ENCODE measurements at places on chromosomes 2 and 18.
A peak's percentile ranks its signal among the peaks of the same experiment; 100 is the strongest.

DNA sequence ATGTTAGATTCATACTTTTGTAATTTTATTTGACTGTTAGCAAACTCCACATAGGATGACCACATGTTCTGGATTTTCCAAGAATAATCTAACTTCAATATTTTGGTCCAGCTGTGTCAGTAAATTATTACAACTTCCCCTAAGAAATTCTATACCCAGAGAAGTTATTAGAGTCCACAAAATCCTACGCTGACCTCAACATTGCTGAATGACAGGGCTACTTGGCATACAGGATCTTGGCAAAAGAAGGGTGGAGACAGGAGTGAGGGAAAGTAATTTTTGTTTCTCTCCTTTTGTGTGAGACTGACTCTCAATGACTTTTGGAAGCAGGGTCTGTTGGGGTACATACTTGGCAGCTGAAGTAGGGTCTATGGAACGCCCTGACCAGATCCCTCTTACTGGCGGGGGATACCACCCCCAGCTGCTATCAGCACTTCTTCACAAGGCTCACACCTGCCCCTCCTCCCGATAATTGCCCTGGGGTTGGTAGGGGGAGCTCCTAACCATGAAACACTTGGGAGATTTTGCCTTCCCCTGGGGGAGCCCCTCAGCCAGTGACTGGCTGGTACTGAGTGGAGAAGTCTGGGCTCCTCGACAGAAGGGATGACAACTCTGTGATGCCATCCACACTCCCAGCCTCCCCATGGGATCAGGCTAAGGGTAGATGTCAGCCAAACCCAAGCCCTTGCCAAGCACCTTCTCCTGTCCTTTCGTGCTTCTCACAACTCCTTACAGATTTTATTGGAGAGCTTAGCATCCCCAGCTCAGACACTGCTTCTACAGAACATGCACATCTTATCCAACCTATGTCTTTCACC, 110.6 kb upstream of the FHL2 start:
- no peak for DNase-seq

- no peak for DNase-seq
Measured at GRCh38 chr18:2147476-2148230, 423.7 kb downstream of the METTL4 start.

- no peak for DNase-seq
Measured at GRCh38 chr2:230419181-230419580, 3.2 kb downstream of the SP100 start.

DNA sequence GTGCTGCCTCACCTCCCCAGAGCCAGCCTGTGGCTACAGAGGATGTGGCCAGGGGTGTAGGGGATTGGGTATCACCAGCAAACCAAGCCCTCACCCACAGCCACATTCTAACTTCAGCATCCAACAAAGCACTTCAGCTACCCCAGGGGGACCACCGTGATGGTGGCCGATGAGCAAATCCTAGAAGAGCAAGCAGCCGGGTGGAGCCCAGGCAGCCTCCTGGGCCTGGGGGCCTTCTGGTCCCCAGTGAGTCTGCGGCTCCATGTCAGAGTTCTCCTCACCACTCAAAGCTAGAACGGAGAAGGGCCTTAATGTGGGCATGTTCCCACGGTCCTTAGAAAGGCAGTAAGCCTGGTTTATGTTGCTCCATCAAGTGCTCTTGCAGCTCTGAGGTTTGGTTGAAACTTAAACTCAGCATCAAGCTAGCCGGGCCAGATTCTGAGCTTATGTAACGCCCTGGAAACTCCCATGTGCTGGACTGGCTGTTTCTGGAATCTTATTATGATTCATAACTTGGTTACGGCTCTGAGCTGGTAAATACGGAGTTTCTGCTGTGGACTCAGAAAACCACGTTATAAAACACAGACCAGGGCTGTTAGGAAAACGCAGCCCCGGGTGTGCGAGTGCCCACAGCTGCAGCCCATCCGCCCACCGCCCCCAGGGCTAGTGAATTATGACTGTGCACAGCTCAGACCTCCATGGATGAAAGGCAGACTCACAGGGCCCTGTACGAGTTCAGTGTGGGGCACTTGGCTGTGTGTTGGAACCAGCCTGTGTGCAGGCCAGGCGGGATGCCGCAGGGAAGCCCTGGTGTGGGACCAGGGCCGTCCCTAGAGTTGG, 99.8 kb downstream of the SEPTIN10 start:
- no peak for DNase-seq

GRCh38 chr2:38937548-38937947, 47.9 kb downstream of the ARHGEF33 start:
- DNase-seq: no peak

- no peak for DNase-seq
Measured at GRCh38 chr2:222293660-222294630, 4.9 kb downstream of the PAX3 start.

DNA sequence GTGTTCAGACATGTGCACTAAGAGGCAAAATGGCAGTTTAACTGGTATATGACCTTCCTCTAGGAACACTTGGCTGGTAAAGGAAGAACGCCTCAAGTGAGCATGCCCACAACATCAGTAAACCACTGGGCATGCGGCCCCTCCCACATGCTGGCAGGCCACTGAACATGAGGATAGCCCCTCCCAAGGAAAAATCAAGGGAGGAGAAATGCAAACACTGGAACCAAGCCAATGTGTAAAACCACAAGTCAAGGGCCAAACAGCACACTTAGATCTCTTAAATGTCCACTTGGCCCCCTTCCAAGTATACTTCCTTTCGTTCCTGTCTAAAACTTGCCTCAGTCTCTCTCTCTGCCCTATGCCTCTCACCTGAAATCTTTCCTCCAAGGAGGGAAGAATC, 980.8 kb downstream of the TSN start:
- no peak for DNase-seq

DNA sequence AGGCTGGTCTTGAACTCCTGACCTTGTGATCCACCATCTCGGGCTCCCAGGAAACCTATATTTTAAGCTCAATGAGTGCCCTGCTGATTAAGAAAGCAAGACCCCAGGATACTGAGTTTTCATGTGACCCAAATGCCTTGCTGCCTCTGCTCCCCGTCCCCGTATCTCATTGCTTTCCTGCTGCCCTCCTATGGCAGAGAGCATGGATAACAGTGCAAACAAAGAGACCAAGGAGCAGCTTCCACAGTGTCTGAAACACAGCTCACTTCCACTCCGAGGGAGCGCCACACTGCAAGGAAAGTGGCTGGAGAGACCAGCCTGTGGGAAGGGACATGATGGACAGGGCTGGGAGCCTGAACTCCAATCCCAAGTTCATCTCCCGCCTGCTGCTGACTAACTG, 246.8 kb downstream of the TMEM182 start:
- DNase-seq: no peak

GRCh38 chr2:100630473-100630977, 67.7 kb downstream of the PDCL3 start:
- DNase-seq: no peak

DNA sequence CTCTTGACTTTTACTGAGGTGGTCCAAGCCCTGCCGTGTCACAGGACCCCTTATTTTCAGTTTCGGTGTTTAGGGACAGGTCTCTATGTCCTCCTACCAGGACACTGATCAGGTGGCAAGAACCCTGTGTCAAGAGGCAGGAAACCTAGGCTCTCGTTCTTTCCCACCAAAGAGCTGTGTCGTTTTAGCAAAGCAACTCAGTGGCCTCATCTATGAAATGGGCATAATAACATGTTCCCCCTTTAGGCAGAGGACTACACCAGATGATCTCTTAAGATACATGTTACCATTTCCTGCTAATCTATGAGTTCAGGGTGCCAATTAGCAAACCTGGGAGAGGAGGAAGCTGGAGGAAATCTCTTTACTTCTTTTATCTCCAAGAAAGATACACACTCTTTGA, 1.9 kb downstream of the RAB31 start:
- no peak for DNase-seq

DNA sequence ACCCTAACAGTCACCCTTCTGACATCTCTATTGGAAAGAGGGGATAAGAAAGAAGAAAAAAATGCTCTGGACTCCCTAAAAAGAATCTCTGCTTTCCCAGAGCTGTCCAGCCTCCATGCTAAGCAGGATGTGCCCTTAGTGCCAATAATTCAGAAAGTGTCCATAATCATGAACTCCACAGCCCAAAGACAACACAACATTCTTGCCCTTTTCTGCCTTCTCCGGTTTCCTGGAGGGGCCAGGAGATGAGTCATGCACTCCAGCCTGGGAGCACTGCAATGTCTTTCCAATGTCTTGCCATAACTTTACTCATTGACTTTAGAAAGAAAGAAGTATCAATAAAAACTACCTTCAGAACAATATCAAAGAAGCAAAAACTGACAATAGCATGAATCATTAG, 44.0 kb downstream of the KLF7 start:
- no peak for DNase-seq

DNA sequence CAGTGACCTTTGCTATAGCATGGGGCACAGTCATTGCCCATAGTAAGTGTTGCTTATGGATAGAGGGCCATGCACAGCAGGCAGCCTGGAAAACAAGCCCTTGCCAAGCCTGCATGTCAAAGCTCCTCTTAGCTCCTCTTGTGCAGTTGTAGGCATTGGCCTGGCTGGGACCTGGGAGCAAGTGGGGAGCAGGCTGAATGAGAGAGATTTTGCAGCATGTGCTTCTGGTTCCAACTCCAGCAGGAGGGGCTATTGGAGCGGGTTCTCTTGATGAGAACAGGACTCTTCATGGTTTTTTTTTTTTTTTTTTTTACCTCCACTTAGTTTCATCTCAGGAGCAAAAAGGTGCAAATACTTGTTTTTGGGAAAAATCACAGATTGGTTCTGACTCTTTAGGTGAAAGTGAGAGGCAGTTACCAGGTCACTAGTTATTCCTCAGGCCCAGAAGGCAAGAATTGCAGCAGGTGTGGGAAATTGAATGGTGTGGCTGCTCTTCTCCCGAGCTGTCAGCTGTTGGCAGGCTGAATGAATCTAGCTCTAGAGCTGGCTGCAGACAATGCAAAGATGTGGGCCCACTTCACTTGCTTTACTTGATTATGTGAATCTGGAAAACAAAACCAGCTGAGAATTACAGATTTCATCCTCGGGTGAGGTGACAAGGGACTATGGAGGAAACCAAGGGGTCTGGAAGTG, 95.9 kb downstream of the MAP4K4 start:
- DNase-seq: no peak

GRCh38 chr18:55419947-55420664, 167.9 kb downstream of the TCF4 start:
- no peak for DNase-seq

- DNase-seq: no peak
Measured at GRCh38 chr2:26245231-26245732, 543 bp downstream of the HADHB start.

- no peak for DNase-seq
Measured at GRCh38 chr2:133633881-133634409, 65.7 kb upstream of the NCKAP5 start.

GRCh38 chr2:28408764-28409599, 16.3 kb downstream of the FOSL2 start:
- peak; percentile 69 for DNase-seq

GRCh38 chr2:36570416-36570815, 27.6 kb downstream of the FEZ2 start:
- DNase-seq: no peak

DNA sequence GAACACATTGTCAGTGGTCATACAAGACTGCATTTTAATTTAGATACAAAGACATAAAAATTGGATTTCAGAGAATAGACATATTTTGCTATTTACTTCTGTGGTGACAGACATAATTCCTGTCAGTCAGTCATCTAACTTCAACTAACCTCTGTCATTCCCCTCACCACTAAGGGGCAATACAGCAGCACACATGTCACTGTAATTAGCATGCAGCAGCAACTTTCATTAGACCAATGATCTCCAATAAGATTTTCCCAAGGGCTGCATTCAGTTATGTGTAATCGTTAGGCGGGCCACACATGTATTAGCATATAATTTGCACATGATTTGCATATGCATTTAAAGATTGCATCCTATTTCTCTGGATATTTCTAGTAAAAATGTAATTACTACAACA, 624.5 kb downstream of the NR4A2 start:
- DNase-seq: no peak

DNA sequence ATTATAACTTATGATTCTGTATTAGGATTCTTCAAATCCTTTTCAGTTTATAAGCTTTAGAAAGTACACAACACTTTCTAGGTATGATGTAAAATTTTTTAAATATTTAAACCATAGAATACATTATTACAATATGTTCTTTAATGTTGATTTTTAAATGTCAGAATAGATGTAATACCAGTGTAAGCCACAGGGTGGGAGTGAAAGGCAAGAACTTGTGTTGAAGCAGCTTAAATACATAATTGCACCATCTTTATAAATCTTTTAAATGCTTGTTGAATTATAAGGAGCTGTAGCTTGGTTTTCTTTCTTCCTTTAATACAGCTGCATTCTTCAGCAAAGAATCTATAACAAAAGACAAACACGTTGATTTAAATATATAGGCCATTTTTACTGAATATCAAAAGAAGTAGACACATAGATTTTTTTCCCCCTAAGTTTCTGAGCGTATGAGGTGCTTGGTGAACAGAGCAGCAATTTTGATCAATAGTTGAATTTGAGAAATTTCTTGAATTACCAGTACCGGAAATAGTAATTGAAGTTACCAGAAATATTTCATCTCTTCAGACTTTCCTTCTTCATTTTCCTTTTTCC, 63.0 kb downstream of the TANK start:
- DNase-seq: no peak

- DNase-seq: no peak
Measured at GRCh38 chr2:1675633-1676032, 68.7 kb downstream of the PXDN start.

DNA sequence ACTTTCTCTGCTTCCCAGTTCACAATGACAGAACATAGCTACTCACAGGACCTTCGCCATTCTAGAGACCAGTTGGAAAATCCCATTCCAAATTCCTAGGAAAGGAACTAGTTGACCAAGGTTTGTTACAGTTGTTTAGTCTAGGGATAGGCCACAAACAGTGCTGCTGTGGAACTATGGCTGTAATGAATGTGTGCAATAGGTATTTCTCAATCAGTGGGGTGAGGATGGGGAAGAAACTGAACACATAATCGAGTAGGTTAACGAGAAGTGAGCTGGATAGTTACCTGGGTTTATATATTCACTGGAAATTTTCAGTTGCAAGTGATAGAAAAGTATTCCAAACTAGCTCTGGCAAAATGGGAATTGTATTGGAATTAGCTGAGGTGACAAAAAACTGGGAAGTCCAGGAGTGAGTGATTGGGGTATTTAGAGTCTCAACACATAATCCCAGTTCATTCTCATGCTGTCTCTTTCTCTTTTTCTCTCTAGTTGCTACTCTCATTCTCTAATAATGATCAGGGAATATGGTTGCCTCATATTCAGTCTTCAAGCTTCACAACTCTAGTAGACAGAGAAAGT, 18.2 kb upstream of the HMSD start:
- no peak for DNase-seq

- DNase-seq: no peak
Measured at GRCh38 chr18:75836516-75836915, 409.0 kb upstream of the SMIM21 start.

GRCh38 chr2:37415128-37415820, 70.8 kb downstream of the QPCT start:
- DNase-seq: no peak

DNA sequence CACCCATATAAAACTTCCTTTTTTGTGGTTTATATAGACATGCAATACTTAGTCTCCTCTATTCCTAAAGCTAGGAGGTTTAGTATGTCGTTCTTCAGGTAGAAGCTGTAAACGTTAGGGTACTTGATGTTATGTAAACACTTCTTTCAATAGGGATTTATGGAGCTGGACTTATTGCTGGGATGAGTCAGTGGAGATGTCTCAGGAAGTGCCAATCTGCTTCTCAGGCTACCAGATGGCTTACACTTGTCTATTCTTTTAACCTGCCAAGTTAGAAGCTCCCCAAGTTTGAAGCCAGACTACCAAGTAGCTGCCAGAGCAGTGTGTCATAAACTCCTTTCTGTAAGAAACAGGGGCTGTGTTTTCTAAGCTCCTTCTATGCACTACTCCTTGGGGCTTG, 756.5 kb upstream of the LRRTM1 start:
- DNase-seq: no peak
